ENCODE measurements at places on chromosomes 5 and 9. TPM values are rescaled to one million over a fixed set of nuclear protein-coding genes. Genes with fewer than 3 reads are reported as not detected.

SPACA9 gene
- total RNA-seq, result 5.2 TPM

LHX3 gene
- 0.10 TPM for total RNA-seq

SLC25A2 gene
- 0.92 TPM for total RNA-seq

LEAP2 gene
- 2.5 TPM for total RNA-seq

PCDHB14 gene
- 3.7 TPM for total RNA-seq

TMEM171 gene
- 1.3 TPM for total RNA-seq

SURF1 gene
- total RNA-seq, result 40.8 TPM

GRM6 gene
- not detected for total RNA-seq

GABRA1 gene
- total RNA-seq, result 1.8 TPM

DNA sequence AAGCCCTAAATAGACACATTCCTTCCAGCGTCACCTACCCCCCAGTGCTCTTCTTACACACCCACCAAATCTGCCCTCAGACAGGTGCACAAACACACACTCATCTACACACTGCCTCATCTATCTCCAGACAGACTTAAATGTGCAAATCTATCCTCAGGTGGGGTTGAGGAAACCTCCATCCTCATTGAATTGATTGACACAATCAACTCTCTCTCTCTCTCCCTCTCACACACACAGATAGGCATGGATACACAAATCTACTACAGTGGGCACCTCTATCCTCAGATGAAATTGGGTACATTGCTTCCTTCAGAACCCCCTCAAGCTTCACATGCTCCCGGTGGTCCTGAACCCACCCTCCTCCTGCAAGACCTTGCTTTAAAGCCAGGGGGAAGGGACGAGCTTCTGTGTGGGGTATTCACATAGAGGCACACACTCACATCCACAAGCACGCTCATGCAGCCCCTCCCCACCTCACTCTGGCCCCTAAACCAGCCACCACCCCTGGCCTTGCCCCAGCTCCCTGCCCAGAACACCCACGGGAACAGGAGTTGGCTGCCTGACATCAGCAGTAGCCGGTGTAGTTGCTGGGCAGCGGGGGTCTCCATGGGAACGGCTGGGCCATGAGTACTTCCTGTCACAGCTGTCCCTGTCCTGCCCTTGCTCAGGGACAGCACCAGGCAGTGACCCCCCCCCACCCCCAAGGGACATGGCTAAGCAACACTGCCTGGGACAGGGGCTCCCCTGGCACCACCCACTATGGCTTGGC, 22.8 kb downstream of the PCDH1 start:
- H3K36me3 ChIP-seq, result no peaks in the 10 kb centered on the region
- peaks cover 20% of the 10 kb centered on the region for H3K4me1 ChIP-seq
- peaks cover 6% of the 10 kb centered on the region for H3K27me3 ChIP-seq
- DNase-seq, result no peak
- peak overlapping the region; percentile 2 for H3K4me3 ChIP-seq

- no peaks in the 10 kb centered on the region for H3K27me3 ChIP-seq
- peak within 1 kb of the TSS; percentile 97 for H3K4me3 ChIP-seq
- peak within 1 kb of the TSS; percentile 97 for H3K27ac ChIP-seq
- no peaks in the 10 kb centered on the region for H3K36me3 ChIP-seq
These were observed at the start of gene GRK6 for GRCh38 chr5:177426566-177427210. TSS of gene GRK6 (plus strand) at chr5:177426676. CDS start at chr5:177426846, 170 bp downstream.

DNA sequence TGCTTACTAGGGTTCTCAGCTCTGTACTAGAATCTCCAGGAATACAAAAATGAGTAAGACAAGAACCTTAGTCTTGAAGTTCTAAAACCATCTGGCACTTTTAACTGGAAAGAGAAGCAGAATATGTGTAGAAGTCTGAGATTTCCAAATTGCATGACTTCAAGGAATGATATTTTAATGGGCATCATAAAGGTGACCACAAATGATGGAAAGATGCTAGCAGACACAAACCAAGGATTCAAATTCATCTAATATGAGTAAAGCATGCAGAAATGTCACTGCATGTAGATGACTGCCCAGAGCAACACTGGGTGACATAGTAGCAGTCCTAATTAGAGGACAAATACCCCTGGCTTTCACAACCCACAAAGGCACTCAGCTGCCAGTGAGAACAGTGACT, 117.2 kb downstream of the RPS23 start:
- H3K4me1 ChIP-seq, result peaks cover 21% of the 10 kb centered on the region
- H3K27me3 ChIP-seq, result no peaks in the 10 kb centered on the region
- no peak overlapping the region for H3K4me3 ChIP-seq
- no peak for DNase-seq

- no peaks in the 10 kb centered on the region for H3K27me3 ChIP-seq
- H3K4me3 ChIP-seq, result no peak overlapping the region
- DNase-seq, result no peak
- no peaks in the 10 kb centered on the region for H3K36me3 ChIP-seq
- H3K4me1 ChIP-seq, result peaks cover 9% of the 10 kb centered on the region
These were observed 127.8 kb downstream of the SV2C start for GRCh38 chr5:76210946-76211345.

DNA sequence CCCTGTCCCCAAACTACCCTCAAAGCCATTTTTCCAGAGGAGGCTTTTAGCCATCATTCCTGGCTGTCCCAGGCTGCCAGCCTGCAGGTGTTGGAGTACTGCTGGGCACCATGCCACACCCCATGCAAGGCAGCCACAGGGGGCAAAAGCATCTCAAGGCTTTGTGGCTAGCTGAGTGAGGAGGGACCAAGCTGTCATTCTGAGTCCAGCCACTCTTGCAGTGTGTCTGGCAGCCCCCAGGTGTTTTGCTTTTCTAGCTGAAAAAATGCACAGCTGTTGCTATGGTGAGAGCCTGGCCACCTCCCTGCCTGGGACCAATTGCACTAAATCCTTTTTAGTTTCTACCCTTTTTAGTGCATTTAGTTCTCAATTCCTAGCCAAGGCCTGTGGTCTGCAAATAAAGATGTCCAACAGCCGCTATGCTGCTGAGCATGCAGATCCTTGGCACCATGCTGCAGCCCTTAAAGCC, 50.4 kb upstream of the PTGS1 start:
- no peak overlapping the region for H3K4me3 ChIP-seq
- no peak for DNase-seq
- H3K27ac ChIP-seq, result no peak overlapping the region
- peaks cover 27% of the 10 kb centered on the region for H3K36me3 ChIP-seq

DNA sequence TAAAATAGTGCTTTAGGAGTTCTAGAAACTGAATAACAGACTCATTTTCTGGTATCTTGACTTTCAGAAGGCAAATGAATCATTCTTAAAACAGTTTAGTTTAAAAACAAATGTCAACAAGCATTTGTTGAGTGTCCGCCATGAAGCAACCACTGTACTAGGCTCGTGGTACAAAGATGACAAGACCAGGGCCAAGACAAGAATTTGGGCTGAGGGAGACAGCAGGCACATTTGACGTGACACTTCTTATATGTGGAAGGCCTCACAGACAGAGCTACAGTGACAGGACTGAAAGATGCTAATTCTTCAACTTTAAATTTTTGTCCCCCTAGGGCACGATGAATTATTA, 14.4 kb upstream of the ZNF131 start:
- H3K4me1 ChIP-seq, result peaks cover 8% of the 10 kb centered on the region
- H3K27me3 ChIP-seq, result no peaks in the 10 kb centered on the region
- H3K4me3 ChIP-seq, result no peak overlapping the region

DNA sequence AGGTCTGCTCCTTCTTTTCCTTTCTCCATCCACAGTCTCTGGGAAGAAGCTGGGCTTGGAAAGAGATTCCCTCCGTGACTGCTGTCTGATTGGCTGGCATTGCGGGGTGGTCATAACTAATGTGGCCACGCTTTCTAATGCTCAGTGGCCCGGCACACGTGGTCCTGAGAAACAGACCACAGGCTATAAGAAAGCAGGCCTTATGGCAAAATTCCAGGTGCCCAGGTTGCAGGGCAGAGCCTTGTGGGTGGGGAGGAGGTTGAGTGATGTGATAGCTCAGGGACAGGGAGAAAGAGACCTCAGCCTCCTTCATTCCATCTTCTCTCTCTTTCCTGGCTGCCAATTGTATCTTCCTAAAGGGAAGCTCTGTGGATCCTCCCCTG, 5.4 kb upstream of the SH3PXD2B start:
- no peak overlapping the region for H3K4me3 ChIP-seq
- DNase-seq, result no peak
- H3K36me3 ChIP-seq, result no peaks in the 10 kb centered on the region
- H3K4me1 ChIP-seq, result peaks cover 22% of the 10 kb centered on the region
- H3K27me3 ChIP-seq, result no peaks in the 10 kb centered on the region

DNA sequence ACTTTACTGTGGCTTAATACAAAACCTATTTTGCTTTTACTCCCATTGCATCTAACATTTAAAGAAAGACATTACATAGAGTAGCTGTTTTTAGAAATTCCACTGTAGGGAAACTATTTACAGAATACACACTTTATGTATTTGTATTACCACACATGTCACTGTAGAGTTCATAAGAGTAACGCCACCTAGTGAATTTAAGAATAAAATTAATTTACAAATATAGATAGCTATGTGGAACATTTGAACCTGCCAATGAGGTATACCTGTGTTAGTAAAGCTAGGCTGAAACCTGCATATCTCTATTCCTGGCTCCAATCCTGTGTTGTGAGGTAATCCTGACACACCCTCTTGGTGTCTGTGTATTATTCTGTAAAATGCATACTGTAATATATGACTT, 234.4 kb downstream of the MAST4 start:
- no peak overlapping the region for H3K27ac ChIP-seq
- no peak for DNase-seq
- no peaks in the 10 kb centered on the region for H3K36me3 ChIP-seq
- H3K4me1 ChIP-seq, result peaks cover 23% of the 10 kb centered on the region

DNA sequence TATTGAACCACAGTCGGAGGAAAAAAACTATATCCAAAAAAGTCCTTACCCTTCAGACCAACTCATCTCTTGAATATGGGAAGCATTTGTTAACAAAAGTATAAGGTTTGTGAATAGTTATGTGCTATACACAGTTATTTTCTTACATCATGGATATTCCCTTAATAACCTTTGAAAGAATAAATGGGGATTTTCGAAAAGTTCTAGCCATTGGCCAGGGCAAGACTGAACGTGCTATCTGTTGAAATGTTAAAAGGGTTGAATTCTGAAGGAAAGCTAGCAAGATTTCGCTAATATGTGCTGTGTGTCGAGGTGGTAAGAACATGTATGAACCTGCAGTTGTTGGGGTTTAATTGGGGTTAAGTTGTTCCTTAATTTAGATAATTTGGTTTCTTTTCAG, 140.8 kb downstream of the SMARCA2 start:
- DNase-seq, result no peak
- peaks cover 6% of the 10 kb centered on the region for H3K36me3 ChIP-seq

- peaks cover 11% of the 10 kb centered on the region for H3K36me3 ChIP-seq
- H3K27me3 ChIP-seq, result no peaks in the 10 kb centered on the region
- no peak overlapping the region for H3K4me3 ChIP-seq
- H3K4me1 ChIP-seq, result peaks cover 24% of the 10 kb centered on the region
- DNase-seq, result no peak
- no peak overlapping the region for H3K27ac ChIP-seq
These were observed 50.8 kb downstream of the NR3C1 start for GRCh38 chr5:143352691-143353090.

DNA sequence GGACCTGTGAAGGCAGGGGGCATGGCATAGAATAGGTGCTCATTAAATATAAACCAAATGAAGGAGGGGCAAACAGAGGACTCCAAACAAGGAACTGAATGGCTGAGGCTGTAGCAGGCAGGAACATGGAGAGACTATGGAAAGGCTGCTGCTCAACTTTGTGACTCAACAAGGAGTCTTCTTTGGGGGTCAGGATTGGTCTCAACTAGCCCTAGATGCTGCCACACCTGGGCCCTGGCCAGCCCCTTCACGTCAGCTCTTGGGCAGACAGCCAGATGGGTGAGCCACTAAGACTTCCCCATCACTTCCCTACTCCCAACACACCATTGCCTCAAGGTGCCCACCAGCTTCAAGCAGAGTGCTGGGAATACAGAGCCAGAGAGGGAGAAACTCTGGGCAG, 11.0 kb downstream of the RPP25L start:
- H3K4me1 ChIP-seq, result peaks cover 10% of the 10 kb centered on the region
- peaks cover 36% of the 10 kb centered on the region for H3K27me3 ChIP-seq
- no peak overlapping the region for H3K4me3 ChIP-seq
- DNase-seq, result no peak
